Jurkat, Clone E6-1 (cell line): ENCODE measurements at places on chromosomes 3 and 15.

DNA sequence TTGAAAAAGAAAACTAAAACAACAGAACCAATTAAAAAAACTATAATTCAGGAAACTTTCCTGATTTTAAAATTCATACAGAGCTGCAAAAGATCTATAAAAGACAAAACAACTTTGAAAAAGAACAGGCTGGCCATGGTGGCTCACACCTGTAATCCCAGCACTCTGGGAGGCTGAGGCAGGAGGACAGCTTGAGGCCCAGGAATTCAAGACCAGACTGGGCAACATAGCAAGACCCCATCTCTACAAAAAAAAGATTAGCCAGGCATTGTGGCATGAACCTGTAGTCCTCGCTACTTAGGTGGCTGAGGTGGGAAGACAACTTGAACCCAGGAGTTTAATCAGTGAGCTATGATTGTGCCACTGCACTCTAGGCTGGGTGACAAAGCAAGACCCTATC is 6.7 kb downstream of the CEP70 start:
- DNase-seq, result no peak

- DNase-seq, result no peak
Observed at GRCh38 chr3:71207632-71208031, 375.9 kb downstream of the FOXP1 start.

GRCh38 chr3:58383476-58383875 is 50.2 kb downstream of the PDHB start:
- no peak for DNase-seq

GRCh38 chr3:189308608-189309007 is 136.8 kb downstream of the TPRG1 start:
- no peak for DNase-seq

- no peak for DNase-seq
Observed at GRCh38 chr3:29502771-29503170, 221.9 kb downstream of the RBMS3 start.

- DNase-seq, result no peak
Observed at GRCh38 chr15:39205081-39205480, 375.8 kb upstream of the THBS1 start.

DNA sequence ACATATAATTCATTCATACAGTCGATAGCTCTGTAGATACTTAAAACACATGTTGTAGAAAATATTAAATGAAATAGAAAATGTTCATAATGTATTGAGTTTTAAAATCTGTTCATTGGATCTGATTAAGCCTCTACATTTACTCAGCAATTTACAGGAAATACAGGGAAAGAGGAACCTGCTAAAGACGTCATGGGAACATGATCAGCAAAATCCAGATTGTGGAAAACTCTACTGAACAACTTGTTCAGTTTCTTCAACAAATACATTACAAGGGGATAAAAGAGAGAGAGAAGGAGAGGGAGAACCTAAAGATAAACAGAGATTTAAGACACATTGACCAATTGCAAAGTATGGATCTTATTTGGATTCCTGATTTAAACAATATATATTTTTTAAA is 46.7 kb downstream of the KLHL6 start:
- no peak for DNase-seq

DNA sequence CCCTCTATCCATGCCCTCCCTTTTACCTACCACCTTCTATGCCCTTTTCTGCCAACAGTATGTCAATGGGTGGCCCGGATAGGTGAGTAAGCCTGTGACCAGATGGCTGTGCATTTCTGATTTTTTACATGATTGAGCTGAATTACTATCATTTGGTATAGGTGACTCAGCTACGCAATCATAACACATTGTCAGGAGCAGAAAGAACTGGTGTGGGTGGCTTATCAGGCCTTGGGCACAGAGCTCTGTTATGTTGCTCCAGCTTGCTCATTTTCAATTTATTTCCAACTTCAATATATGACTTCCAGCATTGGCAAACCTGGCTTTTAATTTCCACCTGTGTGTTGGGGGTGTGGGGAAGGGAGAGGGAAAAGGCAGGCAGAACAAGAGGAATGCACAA is 86.6 kb upstream of the AGBL1 start:
- DNase-seq, result no peak

DNA sequence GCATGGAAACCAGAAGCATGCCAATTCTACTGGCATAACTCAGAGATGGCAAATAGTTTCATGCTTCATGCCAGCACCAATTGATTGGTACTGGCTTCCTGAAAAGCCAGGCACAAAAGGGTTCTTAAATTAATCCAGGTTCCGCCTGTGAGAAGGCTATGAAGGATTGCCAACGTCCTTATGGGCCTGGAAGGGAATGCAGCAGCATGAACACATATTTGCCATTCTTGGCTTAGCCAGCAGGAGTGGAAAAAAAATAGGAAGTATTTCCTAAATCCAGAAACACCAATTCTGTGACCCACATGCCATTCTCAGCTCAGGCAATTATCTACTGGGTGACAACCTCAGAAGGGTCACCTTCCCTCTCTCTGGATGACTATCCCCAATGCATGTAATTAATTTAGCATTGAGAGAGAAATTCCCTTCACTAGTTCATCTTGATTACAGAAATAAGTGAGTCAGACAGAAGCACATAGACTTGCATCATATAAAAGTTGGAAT is 36.0 kb downstream of the ADAMTS9 start:
- DNase-seq, result no peak

DNA sequence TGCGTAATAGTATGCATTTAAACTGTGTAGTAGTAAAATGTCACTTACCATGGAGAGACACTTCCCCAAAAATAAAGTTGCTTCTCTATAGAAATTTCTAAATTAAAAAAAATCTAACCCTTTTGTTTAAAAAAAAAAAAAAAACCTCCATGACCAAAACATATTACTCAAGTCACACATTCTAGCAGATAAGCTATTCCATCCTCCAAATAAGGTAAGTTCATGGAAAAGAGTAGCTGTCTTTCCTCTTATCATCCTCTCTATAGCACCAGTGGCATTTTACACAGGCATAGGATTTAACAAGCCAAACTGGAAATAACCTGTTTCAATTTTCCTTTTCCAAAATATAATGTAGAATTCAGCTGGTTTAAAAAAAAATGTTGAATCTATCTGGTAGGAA is 57.4 kb downstream of the LRRFIP2 start:
- DNase-seq, result no peak

DNA sequence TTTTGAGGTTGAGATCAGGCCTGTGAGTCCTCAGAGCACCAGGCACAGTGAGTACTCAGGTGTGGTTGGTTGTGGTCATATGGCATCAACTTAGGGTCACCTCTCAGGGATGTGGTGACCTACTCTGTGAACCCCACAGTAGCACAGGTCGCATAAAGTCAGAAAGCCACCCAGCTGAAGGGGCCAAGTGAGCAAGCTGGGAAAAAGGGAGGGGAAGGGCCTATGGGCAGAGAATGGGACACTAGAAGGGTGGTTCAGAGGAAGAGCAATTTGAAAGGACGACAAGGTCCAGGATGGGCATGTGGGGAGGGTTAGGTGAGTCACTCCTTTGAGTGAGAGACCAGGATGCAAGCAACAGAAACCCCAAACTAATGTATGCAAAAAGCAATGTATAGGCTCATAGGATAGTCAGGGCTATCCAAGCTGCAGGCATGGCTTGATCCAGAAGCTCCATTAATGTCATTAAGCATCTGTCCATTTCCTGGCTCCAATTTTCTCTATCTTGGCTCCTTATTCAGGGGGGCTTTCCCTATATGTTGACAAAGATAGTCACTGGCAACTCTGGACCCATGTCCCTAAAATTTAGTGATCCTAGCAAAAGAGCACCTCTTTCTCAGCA is 33.5 kb downstream of the HMCES start:
- DNase-seq, result no peak

DNA sequence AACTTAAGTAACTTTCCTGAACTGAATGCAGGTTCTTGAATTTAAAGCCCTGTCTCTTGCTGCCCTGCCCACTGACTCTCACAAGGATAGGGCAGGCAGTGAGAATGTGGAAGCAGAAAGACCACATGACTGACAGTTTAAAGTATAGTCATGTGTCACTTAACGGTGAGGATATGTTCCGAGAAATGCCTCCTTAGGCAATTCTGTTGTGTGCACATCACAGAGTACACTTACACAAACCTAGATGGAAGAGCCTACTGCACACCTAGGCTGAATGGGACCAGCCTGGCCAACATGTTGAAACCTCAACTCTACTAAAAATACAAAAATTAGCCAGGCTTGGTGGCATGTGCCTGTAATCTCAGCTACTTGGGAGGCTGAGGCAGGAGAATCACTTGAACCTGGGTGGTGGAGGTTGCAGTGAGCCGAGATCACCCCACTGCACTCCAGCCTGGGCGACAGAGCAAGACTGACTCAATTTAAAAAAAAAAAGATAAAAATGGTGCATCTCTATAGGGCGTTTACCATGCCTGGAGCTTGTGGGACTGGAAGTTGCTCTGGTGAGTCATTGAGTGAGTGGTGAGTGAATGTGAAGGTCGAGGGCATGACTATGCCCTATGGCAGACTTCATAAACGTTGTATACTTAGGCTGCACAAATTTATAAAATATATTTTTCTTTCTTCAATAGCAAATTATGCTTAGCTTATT is 18.9 kb upstream of the COPG1 start:
- DNase-seq, result no peak

- DNase-seq, result no peak
Observed at GRCh38 chr3:41508063-41508696, 308.9 kb downstream of the CTNNB1 start.

DNA sequence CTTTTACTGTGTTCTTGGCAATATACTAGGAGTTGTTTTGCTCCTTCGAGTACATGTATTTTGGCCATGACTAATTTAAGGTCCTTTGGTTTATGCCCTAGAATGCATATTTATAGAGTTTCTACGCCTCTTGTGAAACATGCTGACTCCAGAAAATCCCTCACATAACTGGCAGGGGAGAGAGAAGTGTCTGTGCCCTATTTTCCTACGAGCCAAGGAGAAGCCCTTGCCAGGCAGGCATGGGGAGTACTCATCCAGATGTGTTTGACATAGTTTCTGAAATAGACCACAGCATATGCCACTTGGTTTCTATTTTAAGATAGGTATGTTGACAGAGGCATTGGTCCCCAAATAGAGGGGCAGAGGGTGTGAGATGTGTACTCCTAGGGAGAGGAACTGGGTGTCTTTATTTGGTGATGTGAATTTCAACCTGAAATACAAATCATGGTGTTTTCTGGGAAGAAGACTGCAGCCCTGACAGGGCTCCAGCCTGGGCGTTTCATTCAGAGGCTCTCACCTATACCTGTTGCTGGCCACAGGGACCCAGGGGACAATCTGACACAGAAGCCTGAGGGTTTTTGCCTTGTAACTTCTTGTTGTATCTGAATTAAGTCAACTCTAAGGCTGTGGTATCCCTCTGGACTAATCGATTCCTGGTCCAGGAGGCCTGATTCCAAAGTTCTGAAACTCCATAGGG is 267.8 kb upstream of the C2CD4B start:
- no peak for DNase-seq
